ENCODE measurements at places on chromosomes 3 and 15.
A peak's percentile ranks its signal among the peaks of the same experiment; 100 is the strongest.

GRCh38 chr3:53550005-53550620 is 55.7 kb downstream of the CACNA1D start:
- DNase-seq, result no peak

GRCh38 chr3:66582721-66583423 is 82.0 kb upstream of the LRIG1 start:
- DNase-seq, result peak; percentile 33

DNA sequence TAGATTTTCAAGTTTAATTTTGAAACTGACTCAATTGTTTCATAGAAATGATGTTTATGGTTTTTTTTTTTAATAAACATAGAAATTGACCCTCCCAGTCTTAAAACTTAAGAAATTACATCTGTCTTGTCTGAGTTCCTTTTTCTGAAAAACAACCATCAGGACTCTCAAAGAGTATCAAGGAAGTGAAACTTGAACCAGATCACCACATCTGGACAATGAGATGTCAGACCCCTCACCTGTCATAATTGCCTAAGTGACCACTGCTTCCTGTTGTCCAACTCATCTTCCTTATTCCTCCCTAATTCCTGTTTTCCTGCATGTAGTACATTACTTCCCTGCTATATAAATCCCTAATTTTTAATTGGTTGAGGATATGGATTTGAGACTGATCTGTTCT is 441.5 kb upstream of the ARHGEF26 start:
- DNase-seq, result no peak

- no peak for DNase-seq
Measured at GRCh38 chr15:101807345-101807945, 4.1 kb downstream of the OR4F6 start.

GRCh38 chr3:178152031-178152806 is 384.0 kb upstream of the KCNMB2 start:
- no peak for DNase-seq

DNA sequence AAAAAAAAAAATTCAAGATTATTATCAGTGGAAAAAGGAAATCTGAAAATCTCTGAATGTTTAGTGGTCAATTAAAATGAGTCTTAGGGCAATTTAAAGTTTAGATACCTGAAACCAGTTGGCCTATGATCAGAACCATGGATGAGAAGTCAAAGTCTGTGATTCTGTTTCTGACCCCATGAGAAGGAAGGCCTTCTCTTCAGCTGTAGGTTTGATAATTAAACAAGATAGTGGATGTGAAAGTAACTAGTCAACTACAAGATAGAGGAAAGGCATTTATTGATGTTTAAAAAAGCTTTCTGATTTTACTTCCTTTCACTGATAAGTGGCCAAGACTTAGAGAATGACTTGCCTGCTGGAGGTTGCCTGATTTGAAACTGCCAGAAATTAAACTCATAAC is 8.7 kb downstream of the PLS1 start:
- DNase-seq, result no peak

GRCh38 chr3:143295201-143296080 is 175.9 kb downstream of the CHST2 start:
- no peak for DNase-seq

- DNase-seq, result no peak
Measured at GRCh38 chr15:71252044-71252739, 136.9 kb downstream of the THSD4 start.

GRCh38 chr15:97961067-97961954 is 808 bp downstream of the ARRDC4 start:
- DNase-seq, result peak; percentile 4

DNA sequence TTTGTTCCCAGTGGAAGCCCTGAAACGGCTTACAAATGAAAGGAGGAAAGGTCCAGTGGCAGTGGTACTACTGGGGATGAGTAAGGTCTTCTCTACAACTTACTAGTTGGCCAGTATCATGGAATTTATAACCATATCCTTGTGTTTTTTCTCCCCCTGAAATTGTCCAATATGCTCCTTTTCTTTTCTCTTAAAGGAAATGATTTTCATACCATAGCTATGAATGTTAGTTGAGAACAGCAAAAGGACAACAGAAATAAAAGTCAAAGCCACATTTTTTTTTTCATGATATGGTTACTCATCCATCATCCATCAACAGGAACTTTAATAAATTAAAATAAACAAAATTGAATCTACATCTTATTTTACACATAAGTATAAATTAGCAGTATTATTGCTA is 450.4 kb downstream of the MFSD1 start:
- DNase-seq, result no peak

DNA sequence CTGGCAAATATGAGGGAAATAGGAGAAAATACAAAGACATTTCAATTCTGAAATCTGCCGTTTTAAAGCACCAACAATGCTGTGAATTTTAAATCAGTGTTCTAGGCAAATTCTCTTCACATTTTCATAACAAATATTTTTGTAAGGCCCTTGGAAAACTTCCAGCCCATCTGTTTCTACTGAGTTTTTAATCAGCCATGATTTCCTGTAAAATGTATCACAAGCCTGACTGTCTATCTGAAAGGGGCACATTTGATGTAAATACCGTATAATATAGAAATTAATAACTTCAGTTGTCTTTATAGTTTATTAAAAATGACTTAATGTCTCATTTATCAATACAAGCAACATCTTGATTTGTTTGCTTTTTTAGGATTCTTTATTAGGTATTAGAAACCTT is 454.7 kb downstream of the PYDC2 start:
- no peak for DNase-seq

- DNase-seq, result peak; percentile 98
Measured at GRCh38 chr3:122415762-122416654, at the start of gene WDR5B. Gene WDR5B, minus strand, starts transcription at chr3:122416062. Its CDS starts 534 bp downstream, at chr3:122415528.

GRCh38 chr15:94324117-94324826 is 92.9 kb downstream of the MCTP2 start:
- DNase-seq, result peak; percentile 57

- DNase-seq, result no peak
Measured at GRCh38 chr15:81313686-81314085, 10.3 kb downstream of the STARD5 start.

DNA sequence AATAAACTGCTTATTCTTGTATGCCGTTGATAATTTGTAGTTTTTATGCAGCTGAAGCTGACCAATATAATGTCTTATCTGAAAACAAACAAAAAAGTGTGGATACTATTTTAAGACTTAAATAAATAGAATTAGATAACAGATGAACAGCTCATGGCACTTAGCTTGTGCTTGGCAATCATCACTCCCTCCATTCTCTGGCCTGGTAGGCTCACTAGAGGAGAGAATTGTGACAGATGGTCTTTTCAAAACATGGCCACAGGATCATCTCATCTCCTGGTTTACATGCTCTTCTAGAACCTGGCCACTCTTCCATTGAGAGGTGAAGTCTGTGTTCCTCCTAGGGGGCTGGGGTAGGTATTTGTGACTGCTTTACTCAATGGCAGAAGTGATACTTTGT is 58.4 kb upstream of the RBP1 start:
- no peak for DNase-seq

- DNase-seq, result no peak
Measured at GRCh38 chr3:67685499-67685898, 31.1 kb upstream of the SUCLG2 start.

GRCh38 chr3:126337980-126338651 is 19.1 kb downstream of the KLF15 start:
- no peak for DNase-seq

DNA sequence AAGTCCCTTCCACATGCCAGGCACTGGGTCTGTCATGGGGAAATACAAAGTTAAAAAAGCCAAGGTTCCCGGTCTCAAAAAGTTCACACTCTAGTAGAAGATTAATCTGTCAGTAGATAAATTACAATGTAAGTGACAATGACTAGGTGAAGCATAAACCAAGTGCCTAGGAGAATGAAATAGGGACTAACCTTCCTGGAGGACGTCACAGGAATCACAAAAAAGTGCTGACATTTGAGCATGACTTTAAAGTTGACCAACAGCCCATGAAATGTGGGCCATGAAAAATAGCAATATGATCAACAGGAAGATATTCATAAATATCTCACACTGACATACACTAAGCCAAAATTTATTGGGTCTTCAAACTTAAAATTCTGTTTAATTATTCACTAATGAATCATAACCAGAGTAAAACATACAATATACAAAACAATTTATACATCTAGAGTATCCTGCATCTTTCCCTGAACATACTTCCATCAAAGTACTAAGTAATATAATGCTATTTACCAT is 20.0 kb downstream of the COPS2 start:
- DNase-seq, result no peak

DNA sequence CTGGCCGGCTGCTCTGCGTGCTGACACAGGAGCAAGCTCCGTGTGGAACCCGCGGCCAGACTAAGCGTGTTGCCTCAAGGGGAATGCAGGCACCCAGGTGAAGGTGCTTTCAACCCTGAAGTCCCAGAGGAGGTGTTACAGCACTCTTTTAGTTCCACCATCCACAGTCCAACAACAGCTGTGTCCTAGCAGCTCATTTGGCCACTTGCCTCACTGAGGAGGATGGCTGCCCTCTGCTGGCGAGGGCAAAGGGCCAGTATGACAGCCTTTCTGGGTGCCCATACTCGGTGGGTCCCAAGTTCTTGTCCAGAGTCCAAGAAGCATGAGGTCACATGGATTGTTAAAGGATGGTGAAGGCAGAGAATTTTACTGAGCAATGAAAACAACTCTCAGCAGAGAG is 87.8 kb downstream of the C3orf85 start:
- no peak for DNase-seq

DNA sequence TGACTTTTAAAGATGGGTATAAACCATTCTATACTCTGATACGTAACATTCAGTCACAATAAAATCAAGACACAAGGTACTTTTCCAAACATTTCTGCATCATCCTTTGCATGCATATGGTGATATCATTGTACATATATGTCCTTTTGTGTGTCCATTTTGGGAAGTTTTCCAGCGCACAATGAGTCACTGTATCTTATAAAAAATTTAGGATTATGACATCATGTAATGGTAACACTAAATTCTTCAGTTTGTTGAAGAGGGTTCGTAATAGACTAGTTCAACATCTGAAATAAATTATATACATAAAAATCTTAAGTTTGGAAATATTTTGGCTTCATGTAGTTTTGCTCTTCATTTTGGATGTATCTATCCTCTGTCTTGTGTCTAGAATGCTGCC is 480.9 kb downstream of the ROBO1 start:
- no peak for DNase-seq

- no peak for DNase-seq
Measured at GRCh38 chr3:46746711-46747110, 29.0 kb upstream of the PRSS50 start.

GRCh38 chr3:58994746-58995330 is 55.0 kb downstream of the CFAP20DC start:
- DNase-seq, result peak; percentile 40

- DNase-seq, result no peak
Measured at GRCh38 chr3:111610612-111611054, 15.5 kb upstream of the ZBED2 start.

DNA sequence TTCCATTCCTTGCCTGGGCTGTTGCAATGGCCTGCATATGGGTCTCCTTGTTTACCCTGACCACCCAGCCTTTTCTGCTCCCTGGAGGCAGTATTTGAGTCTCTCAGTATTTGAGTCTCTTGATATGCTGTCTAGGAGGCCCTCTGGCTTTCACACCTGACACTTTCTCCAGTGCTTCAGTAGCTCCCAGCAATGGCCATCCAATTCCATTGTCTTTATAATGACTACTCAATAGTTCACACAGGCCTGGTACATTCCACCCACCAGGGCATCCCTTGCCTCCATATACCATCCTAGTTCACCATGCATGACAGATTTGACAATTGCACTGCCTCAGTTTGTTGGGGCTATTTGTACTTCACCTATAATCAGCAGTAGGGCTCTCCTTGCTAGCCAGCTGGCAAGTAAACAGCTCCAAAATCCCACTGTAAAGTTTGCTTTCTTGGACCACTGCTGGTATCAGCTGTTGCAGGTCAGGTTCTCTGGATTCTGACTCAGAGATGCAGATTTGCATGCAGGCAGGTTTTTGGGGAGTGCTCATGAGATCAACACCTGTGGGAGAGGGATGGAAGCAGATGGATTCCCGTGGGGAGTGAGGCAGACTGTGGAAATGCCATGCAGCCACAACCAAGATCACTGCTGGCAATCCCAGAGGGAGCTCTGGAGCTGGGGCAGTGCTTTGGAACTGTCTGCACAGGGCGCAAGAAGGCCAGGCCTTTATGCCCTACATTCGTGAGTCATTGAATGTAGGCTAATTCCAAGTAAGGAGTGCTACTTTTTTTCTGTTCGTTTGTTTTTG is 19.1 kb upstream of the XIRP1 start:
- DNase-seq, result no peak

DNA sequence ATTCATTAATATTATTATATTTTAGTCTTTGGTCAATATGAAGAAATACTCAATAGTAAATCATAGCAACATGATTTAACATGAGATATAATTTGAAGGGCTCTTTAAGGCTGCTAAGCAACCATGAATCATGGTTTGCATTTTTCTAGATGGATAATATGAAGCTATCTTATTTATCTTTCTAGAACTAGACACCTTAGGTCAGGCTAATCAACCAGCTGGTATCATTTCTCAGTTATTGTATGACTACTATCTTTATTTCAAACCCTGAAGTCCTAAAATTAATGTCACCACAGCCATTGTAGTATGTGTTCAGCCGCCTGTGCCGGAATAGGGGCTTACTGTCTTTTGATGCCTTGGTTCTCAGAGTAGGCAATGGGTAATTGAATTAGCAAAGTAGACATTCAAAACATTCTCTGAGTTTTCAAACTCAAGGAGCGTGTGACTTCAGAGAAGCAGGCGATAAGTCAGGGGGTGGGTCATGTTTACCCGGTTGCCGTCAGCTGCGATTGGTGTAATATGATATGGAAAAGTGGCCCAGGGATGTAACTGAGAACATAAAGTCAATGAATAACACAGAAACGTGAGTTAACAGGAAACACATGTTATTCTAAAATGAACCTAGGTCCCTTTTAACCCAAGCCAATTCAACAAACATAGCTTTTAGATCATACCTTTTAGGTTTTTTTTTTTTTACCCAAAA is 93.4 kb upstream of the CTDSPL start:
- no peak for DNase-seq

- no peak for DNase-seq
Measured at GRCh38 chr3:123281406-123281805, 79.7 kb downstream of the SEC22A start.

GRCh38 chr3:179961071-179961702 is 75.5 kb downstream of the PEX5L start:
- DNase-seq, result no peak

DNA sequence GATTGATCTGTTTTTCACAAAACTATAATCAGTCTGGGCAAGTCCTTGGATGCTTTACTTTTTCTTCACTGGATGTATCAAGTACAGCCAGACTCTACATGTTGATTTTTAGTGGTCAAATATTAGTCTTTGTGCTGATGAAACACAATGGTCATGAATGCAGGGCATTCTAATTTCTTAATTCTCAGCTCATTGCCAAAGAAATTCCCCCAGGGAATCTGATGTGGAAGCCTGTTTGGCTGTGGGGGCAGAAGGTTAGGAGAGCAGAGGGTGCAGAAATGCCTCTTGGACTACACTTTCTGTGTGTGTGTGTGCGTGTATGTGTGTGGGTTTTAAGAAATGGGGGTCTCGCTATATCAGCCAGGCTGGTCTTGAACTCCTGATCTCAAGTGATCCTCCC is 48.7 kb upstream of the HACD2 start:
- DNase-seq, result no peak
